ENCODE measurements at places on chromosomes 3 and 15.

DNA sequence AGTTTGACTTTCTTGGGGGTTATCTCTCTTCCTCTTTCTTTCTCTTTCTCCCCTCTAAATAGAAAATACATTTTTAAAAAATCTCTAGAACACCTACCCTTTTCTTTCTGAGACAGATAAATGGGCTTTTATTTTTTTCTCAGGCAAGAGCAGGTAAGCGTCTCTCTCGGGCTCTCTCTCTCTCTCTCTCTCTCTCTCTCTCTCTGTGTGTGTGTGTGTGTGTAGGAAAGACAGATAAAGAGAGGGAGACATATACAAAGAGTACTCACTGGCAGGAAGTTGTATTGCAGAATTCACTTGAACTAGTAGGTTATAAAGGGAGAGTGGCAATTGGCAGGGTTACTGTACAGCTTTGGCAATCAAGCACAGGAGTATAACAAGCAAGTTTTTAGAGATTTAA lies 118.1 kb upstream of the LSAMP start:
- DNase-seq: no peak

DNA sequence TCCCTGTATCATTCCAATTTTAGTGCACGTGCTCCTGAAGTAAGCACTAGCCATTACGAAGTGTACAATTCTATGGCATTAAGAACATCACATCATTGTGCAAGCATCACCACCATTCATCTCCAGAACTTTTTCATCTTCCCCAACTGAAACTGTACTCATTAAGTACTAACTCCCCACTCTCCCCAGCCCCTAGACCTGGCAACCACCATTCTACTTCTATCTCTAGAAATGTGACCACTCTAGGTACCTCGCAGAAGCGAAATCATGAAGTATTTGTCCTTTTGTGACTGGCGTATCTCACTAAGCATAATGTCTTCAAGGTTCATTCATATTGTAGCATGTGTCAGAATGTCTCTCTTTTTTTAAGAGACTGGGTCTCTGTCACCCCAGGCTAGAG lies 11.4 kb downstream of the PPP1R2 start:
- DNase-seq: no peak

DNA sequence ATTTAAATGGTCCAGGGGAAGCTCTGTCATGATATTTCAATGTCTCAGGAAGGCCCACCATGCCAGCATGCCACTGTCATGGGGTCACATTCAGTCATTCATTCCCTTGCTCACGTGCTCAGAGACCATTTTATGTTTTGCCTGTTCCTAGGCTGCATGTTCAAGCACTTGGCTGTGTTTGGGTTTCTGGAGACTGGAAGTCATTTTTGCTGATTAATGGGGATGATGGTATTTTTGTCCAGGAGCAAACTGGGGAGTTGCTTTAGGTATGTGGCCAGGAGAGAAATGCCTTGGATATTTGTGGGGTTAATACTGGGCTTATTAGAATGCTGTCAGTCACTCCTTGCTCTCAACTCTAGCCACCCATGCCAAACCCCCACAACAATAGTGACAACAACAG lies 303.5 kb downstream of the PTPRG start:
- DNase-seq: no peak

GRCh38 chr3:46221938-46222337 lies 13.8 kb upstream of the CCR1 start:
- no peak for DNase-seq

DNA sequence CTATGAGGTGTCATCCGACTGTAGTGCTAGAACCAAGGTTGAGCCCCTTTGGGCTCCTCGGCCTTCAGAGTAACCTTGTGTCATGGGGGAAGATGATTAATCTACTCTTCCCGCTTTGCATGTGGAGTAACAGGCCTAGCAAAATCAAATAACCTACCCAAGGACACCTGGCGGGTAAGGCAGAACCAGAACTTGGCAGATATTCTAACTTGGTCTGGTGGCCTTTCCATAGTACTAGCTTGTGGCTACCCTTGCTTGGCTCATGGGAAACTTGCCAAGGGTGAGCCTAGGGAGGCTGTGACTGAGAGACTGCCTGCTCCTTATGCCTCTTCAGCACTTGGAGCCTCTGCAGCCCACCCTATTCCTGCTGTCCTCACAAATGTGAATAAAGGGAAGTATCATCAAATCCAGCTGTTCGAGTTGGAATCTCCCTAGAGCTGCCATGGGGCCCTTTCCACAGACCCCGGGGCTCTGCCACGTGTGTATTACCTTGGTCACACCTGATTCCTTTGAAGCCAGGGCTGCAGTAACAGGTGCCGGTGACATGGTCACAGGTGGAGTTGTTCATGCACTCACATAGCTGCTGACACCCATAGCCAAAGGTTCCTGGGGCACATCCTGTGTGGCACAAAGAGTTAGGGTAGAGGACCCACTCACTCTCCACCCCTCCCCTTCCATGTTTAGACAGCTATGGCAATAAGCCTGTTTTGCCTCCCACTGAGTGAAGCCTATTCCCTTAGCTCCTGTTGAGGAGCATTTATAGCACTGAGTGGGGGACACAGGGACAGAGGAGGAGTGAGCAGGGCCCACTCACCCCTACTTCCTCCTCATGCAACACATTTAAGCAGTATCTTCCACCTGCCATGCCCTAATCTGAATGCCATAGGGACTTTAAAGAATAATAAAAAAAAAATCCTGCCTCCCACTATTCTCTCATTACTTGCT lies 46.0 kb downstream of the RAB11A start:
- DNase-seq: no peak

- no peak for DNase-seq
Observed at GRCh38 chr15:57215326-57215725, 161.0 kb upstream of the CGNL1 start.

DNA sequence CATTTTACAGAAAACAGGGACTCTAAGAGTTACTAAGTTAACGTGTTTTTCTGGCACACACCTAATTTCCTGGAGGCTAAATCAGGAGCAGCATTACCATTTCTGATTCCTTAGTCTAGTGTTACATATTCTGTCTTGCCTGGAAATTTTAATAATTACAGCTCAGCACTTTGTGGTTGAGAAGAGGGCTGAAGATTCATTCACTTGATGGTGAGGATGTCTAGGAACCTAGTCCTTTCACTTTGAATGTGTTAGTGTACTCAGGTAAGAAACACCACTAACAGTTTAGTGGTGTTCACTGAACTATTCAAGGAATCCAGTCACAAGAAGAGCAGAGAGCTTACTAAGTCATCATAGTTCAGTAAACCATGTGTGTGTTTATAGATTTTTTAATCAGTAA lies 102.8 kb downstream of the STT3B start:
- DNase-seq: no peak
